ENCODE measurements at places on chromosomes 12 and 14.
A peak's percentile ranks its signal among the peaks of the same experiment; 100 is the strongest.

- no peak for DNase-seq
These were observed 12.3 kb downstream of the APOLD1 start for GRCh38 chr12:12797794-12798152.

GRCh38 chr12:4379405-4379804 lies at the start of gene FGF23:
FGF23 (minus strand) TSS chr12:4379712; CDS start chr12:4379582, 130 bp downstream.
- DNase-seq: no peak

- no peak for DNase-seq
These were observed 53.8 kb upstream of the RIC8B start for GRCh38 chr12:106720696-106721095.

- DNase-seq: no peak
These were observed 95.4 kb upstream of the CDKN3 start for GRCh38 chr14:54301359-54301758.

DNA sequence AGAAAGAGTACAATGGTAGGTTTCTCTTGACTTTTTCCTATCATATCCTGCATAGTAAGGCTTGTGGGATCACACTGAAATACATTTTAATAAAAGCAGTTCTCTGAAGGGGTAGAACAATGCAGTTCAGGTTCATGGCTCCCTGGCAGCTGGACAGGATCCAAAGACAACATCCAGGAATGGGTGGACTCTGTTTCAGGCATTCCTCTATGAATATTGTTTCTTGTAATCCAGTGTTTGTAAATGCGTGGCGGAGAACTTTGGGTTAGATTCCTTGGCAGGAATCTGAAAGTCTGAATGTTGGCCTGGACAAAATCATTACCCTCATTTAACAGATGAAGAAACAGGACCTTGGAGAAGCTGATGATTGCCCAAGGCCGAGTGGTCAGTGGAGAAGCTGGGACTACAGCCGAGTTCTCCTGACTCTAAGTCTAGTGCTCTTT lies 43.5 kb downstream of the SYNE2 start:
- DNase-seq: no peak

GRCh38 chr14:33412450-33412849 lies 473.8 kb downstream of the NPAS3 start:
- no peak for DNase-seq

DNA sequence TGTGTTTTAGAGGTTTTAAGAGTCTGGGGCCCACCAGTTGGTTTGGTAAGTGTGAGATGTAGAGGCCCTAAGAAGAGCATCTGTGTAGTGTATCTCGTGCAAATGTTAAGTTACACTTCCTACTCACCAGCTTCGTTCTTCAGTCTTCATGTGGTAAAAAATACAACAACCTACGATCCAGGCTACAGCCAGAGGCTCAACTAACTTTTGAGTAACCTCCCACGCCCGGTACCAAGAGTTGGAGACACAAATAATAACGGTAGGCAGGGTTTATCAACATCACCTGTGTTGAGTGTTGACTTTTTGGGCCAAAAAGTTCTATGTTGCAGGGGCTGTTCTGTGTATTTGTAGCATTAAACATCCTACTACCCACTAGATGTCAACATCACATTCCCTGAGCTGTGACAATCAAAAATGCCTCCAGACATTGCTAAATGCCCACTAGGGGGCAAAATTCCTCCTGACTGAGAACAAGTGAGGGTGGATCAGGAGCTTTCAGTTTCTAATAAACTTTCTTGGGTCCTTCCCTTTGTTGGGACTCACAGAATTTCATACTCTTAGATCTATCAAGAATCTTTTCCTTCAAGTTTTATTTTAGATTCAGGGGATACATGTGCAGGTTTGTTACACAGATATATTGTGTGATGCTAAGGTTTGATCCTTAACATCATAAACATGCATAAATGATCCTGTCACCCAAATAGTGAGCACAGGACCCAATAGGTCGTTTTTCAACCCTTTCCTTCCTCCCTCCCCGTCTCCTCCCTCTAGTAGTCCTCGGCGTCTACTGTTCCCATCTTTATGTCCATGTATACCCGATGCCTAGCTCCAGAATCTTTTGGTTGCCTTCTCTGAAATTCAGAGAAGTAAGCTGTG lies 94.7 kb downstream of the SLC2A13 start:
- peak; percentile 56 for DNase-seq

DNA sequence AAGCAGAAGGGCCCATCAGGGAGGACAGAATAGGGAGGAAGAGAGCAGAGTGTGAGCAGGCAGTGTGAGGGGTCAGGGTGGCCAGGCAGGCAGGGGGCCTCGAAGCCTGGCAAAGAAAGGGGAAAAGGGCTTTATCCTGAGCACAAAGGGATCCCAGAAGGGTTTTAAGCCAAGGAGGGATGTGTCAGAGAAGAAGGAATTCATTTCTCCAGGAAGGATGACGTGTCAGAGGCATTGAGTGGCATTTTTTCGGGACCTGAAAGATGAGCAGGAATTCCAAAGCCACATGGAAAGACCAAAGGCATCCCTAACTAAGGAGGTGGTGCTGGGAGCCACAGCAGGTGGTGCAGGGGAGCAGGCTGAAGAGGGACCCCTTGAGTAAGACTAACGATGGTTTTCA lies 132.1 kb downstream of the DICER1 start:
- DNase-seq: no peak
